ENCODE measurements at places on chromosomes 12 and 14.

DNA sequence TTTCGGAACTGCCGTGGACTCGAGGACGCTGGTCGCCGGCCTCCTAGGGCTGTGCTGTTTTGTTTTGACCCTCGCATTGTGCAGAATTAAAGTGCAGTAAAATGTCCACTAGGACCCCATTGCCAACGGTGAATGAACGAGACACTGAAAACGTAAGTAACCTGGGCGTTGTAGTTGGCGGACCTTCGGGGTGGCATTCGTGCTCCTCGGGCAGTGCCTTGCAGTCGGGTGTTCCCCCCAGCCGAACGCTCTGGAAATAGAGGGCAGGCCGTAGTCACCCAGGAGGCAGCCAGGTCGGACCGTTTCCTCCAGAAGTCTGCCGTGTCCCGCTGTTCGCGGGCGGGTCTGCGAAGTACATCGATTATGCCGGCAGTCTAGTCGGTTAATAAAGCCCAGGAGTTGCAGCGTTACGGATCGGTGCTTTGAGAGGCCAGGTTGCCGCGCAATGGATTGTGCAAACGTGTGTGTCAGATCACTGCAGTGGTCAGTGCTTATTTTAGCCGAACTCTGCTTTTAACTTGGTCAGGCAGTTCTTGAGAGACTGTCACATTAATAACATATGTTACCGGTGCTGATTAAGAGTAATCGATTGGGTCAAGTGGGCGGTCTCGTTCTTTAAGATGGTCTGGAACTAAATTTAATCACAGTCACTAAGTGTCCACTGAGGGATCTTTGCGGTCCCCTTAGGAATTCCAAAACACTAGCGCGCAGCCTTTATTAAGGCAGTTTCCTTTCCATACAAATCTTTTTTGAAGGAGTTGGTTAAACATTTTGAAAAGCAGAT lies 906 bp downstream of the MARK3 start:
- DNase-seq = no peak

GRCh38 chr14:59591641-59592370 lies 15.2 kb upstream of the CCDC175 start:
- no peak for DNase-seq

- DNase-seq = no peak
Measured at GRCh38 chr12:215116-215515, 1.2 kb upstream of the SLC6A12 start.

GRCh38 chr12:124491856-124492420 lies 75.5 kb downstream of the NCOR2 start:
- DNase-seq = no peak

GRCh38 chr12:64669270-64669842 lies 59.1 kb downstream of the RASSF3 start:
- no peak for DNase-seq

DNA sequence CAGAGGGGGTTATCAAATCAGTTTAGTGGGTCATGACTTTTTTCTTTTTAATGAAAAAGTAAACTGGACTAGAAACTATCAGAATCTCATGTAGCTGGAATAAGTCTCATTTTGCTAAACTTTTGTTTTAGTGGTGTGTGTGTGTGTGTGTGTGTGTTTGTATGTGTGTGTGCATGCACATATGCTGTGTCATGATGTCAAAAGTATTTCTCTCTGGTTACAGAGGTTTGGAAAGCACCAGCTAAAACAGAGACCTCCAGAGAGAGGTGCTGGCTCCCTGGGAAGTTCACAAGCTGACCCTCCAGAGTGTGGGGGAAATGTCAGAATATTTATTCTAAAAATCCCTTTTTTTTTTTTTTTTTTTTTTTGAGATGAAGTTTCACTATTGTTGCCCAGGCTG lies 114.7 kb downstream of the LGMN start:
- DNase-seq = no peak

- no peak for DNase-seq
Measured at GRCh38 chr12:76303365-76303764, 44.9 kb downstream of the BBS10 start.

DNA sequence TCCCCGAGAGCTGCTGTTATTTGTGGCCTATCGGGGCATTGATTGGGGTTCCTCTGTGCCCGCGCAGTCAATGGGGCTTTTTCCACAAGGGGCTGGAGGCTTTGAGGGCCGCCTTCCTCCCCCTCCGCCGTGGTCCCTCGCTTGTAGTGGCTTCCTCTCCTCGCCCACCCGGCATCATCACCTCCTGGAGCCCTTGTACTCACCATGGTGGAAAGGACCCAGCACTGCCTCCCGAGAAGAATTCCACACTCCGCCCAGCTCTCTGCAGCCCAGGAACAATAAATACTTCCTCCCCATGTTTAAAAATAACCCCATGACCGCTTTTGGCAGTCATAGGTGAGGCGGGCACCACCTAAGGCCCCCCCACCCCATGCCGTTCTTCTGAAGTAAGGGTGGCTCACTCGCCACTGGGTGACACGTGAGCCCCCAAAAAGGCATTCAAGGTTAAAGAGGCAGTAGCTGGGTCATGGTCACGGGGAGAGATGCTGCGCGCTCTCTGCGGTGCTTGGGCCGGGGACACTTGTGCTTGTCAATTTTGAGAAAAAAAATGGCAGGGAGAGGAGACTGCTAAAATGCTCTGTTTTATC lies at the start of gene MYL2:
Gene MYL2 (minus strand): TSS at position 256 of the 587 bp plus-strand sequence. CDS start 50 bp downstream, at position 206.
- no peak for DNase-seq

GRCh38 chr12:102321305-102322082 lies 123.9 kb upstream of the PMCH start:
- no peak for DNase-seq

DNA sequence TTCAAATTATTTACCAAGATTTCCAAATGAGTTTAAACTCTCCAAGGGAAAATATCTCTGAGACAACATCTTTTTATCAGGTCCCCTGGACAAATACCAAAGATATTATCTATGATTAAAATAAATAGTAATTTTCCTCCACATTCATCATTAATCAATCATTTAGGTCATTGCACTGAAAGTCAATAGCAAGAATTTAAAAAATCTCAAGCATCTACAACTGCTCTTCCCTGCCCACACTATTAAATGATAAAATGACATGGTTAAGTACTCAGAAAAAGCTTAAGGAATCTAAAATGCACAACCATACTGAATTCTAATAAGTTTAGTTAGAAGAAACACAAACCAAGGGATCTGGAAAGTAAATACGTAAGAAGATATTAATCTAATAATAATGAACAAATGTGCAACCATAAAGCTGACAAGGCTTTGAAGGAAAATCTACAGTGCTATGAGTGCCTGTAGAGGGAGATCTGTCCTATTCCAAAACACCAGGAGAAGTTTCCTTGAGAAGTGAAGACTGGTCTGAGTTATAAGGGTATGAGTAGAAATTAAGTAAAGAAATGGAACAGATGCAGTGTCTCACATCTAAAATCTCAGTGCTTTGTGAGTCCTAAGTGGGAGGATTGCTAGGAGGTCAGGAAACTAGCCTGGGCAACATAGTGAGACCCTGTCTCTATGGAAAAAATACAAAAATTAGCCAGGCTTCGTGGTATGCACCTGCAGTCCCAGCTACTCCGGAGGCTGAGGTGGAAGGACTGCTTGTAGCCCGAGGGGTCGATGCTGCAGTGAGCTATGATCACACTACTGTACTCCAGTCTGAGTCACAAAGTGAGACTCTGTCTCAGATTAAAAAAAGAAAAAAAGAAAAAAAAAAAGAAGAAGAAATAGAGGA lies 19.2 kb downstream of the INTS13 start:
- no peak for DNase-seq

DNA sequence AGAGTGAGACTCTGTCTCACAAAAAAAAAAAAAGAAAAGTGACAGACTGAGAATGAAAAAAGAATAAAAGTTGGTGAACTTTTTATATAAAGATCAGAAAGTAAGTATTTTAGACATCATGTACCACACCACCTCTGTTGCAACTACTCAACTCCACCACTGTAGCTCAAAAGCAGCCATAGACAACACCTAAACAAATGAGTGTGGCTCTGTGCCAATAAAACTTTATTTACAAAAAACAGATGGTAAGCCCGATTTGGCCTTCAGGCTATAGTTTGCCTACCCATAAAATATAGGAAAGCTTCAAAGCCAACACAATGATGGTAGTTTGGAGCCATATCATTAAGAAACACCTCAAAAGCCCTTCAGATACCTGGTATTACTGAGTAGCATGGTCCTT lies 154.5 kb upstream of the FOXN3 start:
- DNase-seq = no peak

DNA sequence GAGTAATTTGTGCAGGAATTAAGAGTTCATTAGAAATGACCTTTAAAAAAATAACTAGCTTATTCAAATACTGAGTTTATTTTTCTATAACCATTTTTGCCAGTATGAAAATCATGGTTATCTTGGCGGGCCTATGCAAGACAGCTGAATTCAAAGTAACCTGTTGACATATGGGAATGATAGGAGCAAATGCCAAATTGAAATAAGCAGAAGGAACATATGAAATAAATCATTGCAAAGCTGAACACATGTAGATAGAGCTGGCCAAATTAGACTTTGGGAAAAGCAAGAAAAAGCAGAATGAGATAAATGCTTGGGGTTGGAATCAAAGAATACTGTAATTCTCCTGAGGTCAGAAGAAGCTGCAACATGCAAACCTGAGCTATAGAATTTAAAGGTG lies 372.5 kb downstream of the ADAMTS20 start:
- no peak for DNase-seq

- DNase-seq = no peak
Measured at GRCh38 chr14:102772781-102773570, 4.3 kb upstream of the TRAF3 start.

- DNase-seq = no peak
Measured at GRCh38 chr12:117807946-117808345, 160.8 kb downstream of the KSR2 start.

- DNase-seq = no peak
Measured at GRCh38 chr12:58269476-58269875, 328.1 kb downstream of the ATP23 start.

DNA sequence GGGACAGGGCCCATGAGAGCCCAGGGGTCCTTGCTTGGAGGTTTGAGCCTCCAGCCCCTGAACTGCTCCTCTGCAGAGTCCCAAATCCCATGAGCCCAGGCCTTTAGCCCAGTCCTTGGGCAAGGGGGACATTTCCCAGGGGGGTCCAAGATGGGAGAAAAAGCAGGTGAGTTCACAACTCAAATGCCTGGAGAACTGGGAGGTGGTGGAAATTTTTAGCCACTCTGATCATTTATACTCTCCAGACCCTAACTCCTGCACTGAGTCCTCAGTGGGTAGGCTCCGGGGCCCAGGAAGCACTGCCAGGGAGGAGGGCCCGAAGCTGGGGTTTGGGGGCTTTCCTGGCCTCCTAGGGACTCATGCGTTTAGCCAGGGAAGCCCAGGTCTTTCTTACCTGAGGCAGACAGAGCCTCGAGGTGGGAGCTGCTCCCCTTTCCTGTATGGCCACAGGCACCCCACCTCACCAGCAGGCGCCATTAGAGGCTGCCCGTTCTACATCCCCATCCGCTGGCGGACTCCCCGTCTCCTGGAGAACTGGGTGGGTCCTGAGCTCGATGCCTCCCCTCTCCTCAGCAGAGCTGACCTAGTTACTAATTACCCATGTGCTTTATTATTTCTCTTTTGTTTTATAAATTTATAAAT lies 998 bp downstream of the HNF1A start:
- DNase-seq = no peak

DNA sequence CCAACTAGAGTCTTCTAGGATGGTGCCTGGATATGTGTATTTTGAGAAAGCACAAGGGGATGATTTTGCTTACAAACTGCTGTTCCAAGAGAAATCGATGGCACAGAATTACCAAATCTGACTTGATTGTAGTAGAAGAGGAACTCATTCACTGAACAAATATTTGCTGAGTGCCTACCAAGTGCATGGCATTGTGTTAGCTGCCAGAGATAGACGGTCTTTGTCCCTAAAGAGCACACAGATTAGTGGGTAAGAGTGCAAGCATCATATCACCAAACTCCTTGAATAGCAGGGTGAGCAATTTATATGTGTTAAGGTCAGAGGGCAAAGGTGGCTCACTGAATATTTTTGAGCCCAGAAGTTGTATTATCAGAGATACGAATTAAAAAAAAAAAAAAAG lies 3.5 kb upstream of the FOXN3 start:
- DNase-seq = no peak

DNA sequence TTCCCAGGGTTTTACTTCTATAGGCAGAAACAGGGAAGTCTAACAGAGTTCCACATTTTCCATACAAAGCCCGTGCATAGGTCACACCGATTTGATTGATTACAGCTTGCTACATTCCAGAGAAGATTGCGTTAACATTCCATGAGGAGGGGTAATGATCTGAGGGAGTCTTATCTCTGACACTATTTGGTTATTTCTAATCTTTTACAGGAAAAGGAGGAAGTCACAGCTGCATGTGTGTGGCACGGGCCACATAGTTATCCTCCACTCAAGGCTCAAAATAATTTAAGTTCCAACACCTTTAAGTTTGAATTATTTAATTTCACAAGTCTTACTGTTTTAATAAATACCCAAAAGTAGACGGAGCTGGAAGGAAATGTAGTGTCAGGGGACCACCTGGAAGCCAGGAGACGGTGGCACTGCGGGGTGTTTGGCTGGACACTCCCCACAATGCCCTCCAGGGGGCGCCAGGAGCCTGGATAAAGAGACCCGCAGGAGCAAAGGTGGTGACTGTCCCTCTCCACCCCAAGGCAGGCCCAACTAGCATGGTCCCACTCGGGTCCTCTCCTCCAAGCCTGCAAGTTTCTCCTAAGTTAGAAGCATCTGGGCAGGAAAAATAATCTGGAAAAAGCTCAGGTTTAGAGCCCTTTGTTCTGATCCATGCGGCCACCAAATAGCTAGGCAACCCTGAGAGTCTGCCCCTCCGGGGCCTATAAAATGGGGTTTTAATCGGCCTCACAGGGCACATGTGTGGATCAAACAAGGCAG lies 20.2 kb downstream of the KRT8 start:
- DNase-seq = no peak

- DNase-seq = peak; percentile 33
Measured at GRCh38 chr14:51776102-51776894, 84.1 kb upstream of the GNG2 start.

DNA sequence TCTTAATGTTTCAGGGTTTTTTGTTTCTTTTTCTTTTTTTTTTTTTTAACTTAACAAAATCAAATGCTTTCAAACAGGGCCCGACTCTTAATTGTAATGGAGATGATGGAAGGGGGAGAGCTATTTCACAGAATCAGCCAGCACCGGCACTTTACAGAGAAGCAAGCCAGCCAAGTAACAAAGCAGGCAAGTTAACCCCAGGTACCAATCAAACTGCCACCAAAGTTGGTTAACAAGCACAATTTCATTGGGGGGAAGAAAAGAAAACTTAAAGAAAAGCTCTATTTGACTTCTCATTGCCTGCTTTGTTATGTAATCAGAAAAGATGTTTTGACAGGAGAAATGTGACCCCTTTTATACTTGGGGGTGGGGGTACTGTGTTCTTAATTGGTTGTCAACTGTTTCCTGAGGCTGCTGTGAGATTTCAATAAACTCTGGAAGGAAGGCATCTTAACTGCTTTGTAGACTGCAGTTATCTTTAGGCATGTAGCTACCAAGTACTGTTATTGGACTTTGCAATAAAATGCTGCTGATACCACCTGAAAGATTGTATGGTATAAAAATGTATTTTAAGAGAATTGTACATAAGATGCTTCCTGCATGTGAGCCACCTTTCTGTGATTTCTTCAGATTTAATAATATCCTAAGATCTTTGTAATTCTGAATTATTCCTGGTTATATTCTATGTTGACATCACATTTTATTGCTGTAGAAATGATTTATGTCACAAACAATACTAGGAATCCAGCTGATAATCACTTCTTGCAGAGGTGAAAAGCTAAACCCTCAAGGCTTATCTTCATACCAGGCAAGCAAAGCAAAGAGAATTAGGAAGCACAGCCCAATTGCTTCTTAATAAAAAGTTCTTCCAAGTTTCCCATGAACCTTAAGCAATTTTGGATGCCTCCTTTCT lies 26.9 kb downstream of the MAPKAPK5 start:
- DNase-seq = no peak
